ENCODE measurements at places on chromosomes 5 and 9.
A peak's percentile ranks its signal among the peaks of the same experiment; 100 is the strongest.

GRCh38 chr9:23739753-23740152, 86.3 kb downstream of the ELAVL2 start:
- DNase-seq: no peak

DNA sequence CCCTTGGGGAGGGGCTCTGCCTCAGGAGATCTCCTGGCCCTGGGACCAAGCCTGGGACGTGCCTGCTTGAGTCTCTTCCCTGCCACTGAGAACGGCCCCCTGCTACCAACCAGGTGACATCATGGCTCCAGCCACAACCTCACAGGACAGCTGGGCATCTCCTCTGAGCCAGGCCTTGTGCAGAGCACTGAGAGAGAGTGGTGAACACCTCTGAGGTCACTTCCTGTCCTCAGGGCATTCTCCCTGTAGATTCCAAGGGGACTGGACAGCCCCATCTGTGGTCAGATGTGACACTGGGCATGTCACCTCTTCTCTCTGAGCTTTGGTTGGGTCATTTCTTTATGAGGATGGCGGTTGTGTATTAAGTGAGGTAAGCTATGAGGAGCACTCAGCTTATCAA, 172.0 kb downstream of the MELK start:
- no peak for DNase-seq

DNA sequence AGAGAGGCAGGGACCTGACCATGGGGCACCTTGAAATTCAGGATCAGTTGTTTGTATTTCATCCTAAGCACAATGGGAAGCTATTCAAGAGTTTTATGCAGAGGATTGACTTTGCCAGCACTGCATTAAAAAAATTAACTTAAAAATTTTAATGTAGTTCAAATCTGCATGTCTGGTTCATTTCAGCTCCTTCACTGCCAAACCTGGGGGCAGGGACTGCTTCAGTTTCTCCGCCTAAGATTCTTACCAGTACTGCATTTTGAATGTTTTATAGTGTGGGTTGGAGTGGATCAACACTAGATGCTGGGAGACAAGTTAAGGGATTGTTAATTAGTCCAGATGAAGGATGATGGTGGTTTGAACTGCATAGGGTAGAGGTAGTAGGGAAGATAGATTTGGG, 15.7 kb upstream of the MSMP start:
- no peak for DNase-seq

GRCh38 chr5:14674983-14675854, 10.7 kb downstream of the OTULIN start:
- DNase-seq: no peak

- no peak for DNase-seq
These were observed 352.3 kb downstream of the SLCO4C1 start for GRCh38 chr5:101943784-101944183.

DNA sequence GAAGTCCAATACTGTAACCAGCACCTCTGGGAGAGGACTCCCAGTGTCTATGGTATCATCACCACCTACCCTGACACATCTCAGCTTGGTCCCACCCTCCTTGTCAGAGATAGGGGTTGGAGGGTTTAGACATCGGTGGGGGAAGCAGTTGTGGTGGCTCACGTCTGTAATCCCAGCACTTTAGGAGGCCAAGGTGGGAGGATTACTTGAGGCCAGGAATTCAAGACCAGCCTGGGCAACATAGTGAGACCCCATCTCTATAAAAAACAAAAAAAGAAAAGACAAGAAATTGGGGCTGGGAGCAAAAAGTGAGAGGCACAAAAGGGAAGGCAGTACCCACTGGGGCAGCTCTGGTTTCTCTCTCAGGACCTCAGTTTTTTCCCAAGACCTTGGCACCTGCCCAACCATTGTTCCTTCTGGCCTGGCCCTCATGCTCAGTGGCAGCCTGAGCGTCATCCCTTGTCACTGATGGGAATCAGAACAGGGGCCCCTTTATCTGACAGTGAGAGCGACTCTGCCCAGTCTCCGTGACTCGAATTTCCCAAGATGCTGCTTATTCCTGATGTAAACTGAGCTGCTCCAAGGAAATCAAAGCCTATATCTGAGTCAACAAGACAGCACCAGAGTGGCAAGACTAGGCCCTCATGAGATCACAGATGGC, 80.5 kb upstream of the HSPA9 start:
- DNase-seq: no peak

DNA sequence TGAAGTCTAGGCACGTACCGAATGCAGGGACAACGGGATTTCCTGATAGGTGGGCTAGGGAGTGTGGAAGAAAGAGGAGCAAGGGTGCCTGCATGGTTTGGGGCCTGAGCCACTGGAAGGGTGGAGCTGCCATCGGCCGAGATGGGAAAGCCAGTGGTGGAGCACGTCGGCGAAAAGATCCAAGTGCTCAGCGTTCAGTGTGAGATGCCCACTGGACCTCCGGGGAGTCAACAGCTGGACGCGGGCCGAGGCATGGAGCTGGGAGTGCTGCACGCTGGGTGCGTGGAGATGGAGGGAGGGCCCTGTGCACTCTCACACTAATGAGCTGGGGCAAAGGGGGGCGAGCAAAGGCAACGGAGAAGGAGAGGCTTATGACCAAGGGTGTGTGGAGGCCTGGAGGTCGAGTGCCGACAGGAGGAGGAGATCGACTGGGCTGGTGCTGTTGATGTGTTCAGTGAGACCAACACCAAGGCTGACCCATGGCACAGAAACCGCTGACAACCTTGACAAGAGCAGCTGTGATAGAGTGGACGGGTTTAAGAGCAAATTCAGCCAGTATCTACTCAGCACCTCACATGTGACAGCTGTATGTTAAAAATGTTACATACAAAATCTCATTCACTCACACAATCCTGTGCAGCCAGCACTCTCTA, 85.7 kb downstream of the STK10 start:
- DNase-seq: no peak

DNA sequence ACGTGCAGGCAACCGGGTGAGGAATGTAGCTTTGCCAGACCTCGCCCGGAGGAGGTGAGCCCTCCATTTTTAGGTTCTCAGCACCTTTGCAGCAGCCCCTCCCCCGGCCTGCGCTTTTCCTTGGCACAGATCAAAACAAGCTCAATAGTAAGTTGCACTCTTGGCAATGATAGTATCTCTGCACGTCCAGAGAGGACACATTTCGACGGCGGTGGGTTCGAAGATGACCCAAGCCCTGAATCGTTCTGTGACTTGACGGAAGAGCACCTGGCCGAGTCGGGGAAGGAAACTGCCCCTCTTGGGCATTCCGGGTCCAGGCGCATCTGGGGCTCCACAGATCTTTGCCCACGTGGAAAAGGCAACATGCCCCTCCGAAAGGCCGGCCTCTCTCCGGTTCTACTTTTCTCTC, 904 bp downstream of the GDNF start:
- no peak for DNase-seq

- DNase-seq: no peak
These were observed 9.2 kb downstream of the SNX18 start for GRCh38 chr5:54526604-54527288.

- DNase-seq: no peak
These were observed 215.5 kb downstream of the ZNF608 start for GRCh38 chr5:124530916-124531315.

DNA sequence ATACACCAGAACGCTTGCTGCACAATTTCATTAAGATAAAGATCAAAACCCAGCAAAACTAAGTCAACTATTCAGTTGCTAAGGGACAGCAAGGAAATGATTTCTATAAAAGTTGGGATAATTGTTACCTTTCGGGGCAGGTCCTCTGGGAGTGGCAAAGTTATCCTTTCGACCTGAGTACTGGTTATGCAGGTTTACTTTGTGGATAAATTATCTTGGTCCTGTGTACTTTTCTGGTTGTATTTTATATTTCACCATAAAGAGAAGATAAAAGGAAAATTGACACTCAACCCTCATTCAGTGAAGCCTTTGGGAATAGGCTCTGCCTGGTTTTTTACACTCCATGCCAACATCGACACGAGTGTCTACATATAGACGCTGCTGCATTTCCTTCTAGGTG, 146.5 kb downstream of the SYK start:
- DNase-seq: no peak

DNA sequence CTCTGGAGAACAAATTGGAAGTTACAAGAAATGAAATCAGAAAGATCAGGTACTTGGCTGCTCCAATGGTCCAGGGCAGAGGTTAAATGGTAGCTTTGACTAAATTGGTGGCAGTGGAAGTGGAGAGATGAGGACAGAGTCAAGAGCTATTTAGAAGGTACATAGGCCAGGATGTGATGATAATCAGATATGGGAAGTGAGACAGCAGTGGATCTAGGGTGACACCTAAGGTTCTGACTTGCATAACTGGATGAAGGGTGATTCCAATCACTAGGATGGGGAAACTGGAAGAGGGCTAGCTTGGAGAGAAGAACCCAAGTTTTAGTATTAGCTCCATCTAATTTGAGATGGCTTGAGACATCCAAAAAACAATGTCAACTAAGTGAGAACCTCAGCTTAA, 24.0 kb upstream of the NDUFB6 start:
- DNase-seq: no peak

- DNase-seq: peak; percentile 45
These were observed 1.7 kb upstream of the NTMT1 start for GRCh38 chr9:129624168-129624759.

GRCh38 chr5:116455061-116455460, 119.6 kb downstream of the SEMA6A start:
- DNase-seq: no peak

- DNase-seq: no peak
These were observed 6.4 kb downstream of the GRIA1 start for GRCh38 chr5:153496835-153497234.

- no peak for DNase-seq
These were observed 379.0 kb downstream of the GLIS3 start for GRCh38 chr9:3920604-3921582.

- DNase-seq: no peak
These were observed 67.6 kb upstream of the NR5A1 start for GRCh38 chr9:124574534-124575375.

DNA sequence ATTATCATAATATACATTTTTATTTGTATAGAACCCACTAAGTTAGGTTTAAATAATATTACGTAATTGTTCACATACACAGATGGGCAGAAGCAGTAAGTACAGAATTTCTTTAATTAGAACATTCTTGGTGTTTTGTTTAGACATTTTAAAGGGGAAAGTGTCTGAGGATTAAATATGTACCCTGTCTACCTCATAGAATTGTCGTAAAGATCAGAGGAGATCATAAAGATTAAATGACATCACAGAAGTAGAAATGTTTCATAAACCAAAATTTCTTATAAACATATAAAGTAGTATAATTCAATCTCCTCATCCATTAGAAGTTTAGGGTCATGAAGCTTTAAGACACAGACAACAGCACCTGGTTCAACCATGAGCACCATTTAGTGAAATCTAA, 20.1 kb downstream of the DEPDC1B start:
- DNase-seq: no peak

- no peak for DNase-seq
These were observed 14.3 kb downstream of the ATPSCKMT start for GRCh38 chr5:10235350-10235749.

GRCh38 chr9:127210851-127211730, 53.5 kb upstream of the GARNL3 start:
- DNase-seq: no peak

GRCh38 chr9:36341936-36342577, 58.0 kb downstream of the RNF38 start:
- no peak for DNase-seq

GRCh38 chr9:36922548-36922947, 111.5 kb downstream of the PAX5 start:
- no peak for DNase-seq

DNA sequence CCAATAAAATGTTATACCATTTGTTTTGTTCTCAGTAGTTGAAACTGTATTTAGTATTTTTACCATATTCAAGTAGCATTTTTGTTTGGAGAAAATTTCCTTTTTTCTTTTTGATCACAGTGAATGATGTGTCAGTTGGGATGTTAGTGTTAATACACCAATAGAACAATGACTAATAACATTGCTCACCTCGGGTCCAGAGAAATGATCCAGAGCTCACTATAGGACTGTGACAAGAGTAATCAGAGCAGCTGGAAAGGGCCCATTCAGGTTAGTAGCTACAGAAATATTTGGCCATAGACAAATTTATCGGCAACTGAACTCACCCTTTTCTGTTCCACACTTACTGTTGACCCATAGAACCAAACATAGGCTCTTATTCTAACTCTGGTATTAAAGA, 989.2 kb downstream of the TLE4 start:
- no peak for DNase-seq

DNA sequence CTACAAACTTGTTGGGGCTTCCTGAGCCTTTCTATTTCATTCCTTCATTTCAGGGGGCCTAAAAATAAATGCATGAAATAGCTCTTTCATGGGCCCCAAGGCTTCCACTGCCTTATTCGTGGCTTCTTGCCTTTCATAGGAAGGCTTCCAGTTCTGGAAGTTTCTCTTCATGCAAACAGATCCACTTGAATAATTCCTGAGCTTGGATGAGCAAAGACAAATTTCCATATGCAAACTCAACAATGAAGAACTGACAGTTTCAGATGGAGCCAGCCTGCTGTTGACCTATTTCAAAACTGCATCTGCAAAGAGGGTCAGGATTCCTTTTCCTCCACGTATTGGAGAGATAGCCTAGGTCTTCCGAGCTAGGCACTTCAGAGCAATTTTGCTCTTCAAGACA, 142.1 kb downstream of the MLLT3 start:
- DNase-seq: no peak

DNA sequence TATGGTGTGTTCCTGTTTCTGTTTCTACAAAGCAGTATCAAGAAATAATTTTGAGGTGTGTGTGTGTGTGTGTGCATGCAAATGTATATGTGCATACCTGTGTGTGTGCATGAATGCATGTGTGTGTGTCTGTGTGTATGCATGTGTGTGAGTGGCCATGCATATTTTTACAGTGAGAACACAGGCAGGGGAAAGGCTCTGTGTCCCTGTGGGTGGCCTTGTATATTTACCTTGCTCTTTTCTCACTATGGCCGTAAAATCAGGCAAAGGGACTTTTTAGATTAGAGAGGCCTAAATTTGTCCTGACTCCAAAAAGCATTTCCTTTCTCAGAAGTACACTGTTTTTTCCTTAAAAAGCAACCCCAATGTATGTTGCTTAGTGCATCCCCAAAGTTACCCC, 293.4 kb downstream of the MARCHF11 start:
- no peak for DNase-seq

- no peak for DNase-seq
These were observed 94.3 kb upstream of the OTULINL start for GRCh38 chr5:14486996-14487896.

DNA sequence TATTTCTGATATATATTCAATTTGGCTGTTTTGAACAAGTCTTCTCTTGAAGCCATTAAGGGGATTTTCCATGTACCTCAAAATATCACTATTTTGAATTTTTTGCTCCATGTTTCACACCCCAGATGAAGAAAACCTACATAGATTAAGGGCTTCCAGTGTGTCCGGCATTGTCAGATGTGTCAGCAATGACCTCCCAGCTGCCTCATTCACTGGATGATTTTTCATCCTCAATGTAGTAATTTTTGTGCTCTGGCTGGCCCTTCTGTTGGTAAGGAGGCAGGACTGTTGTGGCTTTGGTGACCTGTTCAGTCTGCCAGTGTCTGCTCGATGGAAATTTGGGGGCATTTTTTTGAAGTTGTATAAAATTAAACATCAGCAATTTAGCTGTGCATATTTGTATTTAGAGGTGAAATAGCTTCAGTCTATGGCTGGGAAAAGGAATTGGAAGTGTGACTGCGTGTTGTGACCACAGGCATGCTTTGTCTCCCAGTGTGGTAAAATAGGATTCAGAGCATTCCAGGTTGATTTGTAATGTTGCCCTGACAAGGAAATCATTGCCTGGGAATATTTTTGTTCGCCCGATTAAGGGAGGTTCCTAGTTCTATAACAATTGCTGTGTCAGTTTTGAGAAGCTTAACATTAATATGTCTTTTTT, 312.4 kb downstream of the ARHGEF28 start:
- DNase-seq: no peak

GRCh38 chr9:121319383-121319780, 50.7 kb downstream of the STOM start:
- DNase-seq: no peak

Data from KG1 (cell line).